Tracheal epithelial cell (primary cell): ENCODE measurements at places on chromosomes 7 and 10. TPM values are rescaled to one million over a fixed set of nuclear protein-coding genes. Genes with fewer than 3 reads are reported as not detected.

HTR5A gene
- not detected in 2 replicates for total RNA-seq

STEAP4 gene
- 2.1 and 5.1 TPM in 2 replicates for total RNA-seq

DPYSL4 gene
- 0.21 and 1.2 TPM in 2 replicates for total RNA-seq

CYP3A7 gene
- total RNA-seq, result not detected in 2 replicates

OPN1SW gene
- not detected in 2 replicates for total RNA-seq
